Fibroblast of the aortic adventitia (primary cell): ENCODE measurements at places on chromosomes 3 and 15. TPM values are rescaled to one million over a fixed set of nuclear protein-coding genes. Genes with fewer than 3 reads are reported as not detected.

LSAMP gene
- 9.8 and 10.7 TPM in 2 replicates for total RNA-seq

ANKUB1 gene
- not detected in 2 replicates for total RNA-seq

CAMP gene
- not detected in 2 replicates for total RNA-seq

HIGD2B gene
- not detected in 2 replicates for total RNA-seq

NDN gene
- total RNA-seq, result 28.4 and 89.0 TPM in 2 replicates

ISL2 gene
- total RNA-seq, result 0.45 TPM in 1 of 2 replicates, not detected in the other

GCSAM gene
- total RNA-seq, result not detected in 2 replicates

RAD51 gene
- total RNA-seq, result 2.9 and 12.1 TPM in 2 replicates

GP5 gene
- 0.09 and 0.49 TPM in 2 replicates for total RNA-seq

RBP2 gene
- not detected in 2 replicates for total RNA-seq

SH2D7 gene
- not detected in 2 replicates for total RNA-seq

VPS39 gene
- 61.8 and 174 TPM in 2 replicates for total RNA-seq

C3orf22 gene
- not detected in 2 replicates for total RNA-seq

LIPC gene
- total RNA-seq, result 0.90 and 1.7 TPM in 2 replicates

TM6SF1 gene
- total RNA-seq, result 0.18 TPM in 1 of 2 replicates, not detected in the other

ITPKA gene
- 1.4 and 1.8 TPM in 2 replicates for total RNA-seq

SPATA12 gene
- total RNA-seq, result 0.09 TPM in 1 of 2 replicates, not detected in the other

CCR3 gene
- not detected in 2 replicates for total RNA-seq

PODXL2 gene
- 1.3 and 3.4 TPM in 2 replicates for total RNA-seq

SLC22A14 gene
- not detected in 2 replicates for total RNA-seq

CFAP92 gene
- total RNA-seq, result 0.49 TPM in 1 of 2 replicates, not detected in the other

ALDH1A3 gene
- 189 and 197 TPM in 2 replicates for total RNA-seq

CIDEC gene
- not detected in 2 replicates for total RNA-seq

MUSTN1 gene
- total RNA-seq, result not detected in 2 replicates

EFCAB12 gene
- total RNA-seq, result under 0.01 TPM in 1 of 2 replicates, not detected in the other

FAM81A gene
- 0.81 and 2.6 TPM in 2 replicates for total RNA-seq

ULK4 gene
- 16.1 and 46.8 TPM in 2 replicates for total RNA-seq
